Inflammatory macrophage (primary cell): ENCODE measurements at places on chromosomes 11 and 22.

- DNase-seq, result no peak
Observed at GRCh38 chr11:76808996-76809395, 25.8 kb downstream of the TSKU start.

- DNase-seq, result peak; percentile 2
Observed at GRCh38 chr11:96272529-96273222, 70.3 kb downstream of the MAML2 start.

DNA sequence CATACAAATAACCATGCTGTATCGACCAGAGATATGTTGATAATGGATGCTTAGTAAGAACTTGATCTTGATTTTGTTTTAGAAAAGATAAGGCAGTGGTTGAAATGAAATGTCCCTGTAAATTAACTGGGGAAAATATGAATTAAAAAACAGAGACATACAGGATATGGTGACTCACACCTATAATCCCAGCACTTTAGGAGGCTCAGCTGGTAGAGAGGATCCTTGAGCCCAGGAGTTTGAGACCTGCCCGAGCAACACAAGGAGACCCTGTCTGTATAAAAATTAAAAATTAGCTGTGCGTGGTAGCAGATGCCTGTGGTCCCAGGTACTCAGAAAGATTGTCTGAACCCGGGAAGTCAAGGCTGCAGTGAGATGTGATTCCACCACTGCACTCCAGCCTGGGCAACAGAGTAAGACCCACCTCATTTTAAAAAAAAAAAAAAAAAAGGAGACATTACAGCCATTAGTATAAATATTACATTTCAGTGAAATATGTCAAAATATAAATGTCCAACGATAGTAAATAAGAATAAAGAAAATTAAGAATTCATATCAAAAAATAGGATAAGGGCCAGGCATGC is 4.6 kb downstream of the PICALM start:
- no peak for DNase-seq

DNA sequence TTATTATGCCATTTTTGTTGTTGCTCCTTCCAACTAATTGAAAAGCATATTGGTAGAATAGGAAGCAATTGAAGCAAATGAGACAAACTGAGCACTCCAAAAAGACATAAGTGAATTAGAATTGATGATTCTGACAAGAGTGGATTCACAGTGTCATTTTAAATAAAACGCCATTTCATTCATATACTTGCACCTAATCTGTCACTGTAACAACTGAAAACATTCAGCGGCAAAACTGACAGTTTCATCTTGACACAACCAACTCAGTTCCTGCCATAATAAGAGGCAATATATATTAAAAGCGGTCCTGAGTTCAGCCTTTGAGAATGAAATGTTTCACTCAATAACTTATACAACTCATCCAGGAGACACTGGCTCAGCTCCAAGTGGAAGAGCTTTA is 306.8 kb downstream of the CNTN5 start:
- DNase-seq, result no peak

DNA sequence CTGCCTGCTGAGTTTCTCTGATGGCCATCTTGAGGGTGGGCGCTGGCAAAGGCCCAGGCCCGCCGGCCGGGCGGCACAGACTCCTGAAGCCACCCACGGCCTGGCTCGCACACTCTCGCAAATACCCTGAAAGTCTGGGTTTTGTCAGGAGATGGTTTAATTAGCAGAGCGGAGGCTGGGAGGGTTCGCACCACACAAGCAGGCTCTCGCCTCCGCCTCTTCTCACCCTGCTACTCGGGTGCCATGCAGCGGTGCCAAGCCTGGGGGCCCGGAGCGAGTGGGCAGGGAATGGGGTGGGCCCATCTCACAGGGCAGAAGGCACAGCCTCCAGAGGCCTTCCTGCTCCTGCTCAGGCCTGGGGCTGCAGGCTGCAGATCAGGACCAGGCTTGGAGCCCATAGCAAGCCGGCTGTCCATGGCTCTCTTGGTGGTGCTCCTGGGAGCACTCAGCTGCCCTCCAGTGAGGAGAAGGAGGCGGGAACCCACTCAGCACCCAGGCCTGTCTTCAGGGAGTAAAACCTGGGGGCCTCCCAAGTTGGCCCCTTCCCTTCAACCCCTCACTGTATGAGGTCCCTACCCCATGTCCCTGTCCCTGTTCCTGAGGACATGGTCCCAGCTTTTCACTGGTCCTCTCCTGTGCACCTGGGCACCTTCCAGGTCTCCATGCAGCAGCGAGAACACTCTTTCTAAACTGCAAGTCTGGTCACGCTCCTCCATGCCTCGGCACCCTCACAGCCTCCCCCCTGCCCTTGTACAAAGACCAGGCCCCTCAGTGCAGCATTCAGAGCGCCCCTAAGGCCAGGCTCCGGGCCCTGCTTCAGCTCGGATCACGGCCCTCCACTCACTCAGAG is 62.0 kb downstream of the FLRT1 start:
- DNase-seq, result no peak

DNA sequence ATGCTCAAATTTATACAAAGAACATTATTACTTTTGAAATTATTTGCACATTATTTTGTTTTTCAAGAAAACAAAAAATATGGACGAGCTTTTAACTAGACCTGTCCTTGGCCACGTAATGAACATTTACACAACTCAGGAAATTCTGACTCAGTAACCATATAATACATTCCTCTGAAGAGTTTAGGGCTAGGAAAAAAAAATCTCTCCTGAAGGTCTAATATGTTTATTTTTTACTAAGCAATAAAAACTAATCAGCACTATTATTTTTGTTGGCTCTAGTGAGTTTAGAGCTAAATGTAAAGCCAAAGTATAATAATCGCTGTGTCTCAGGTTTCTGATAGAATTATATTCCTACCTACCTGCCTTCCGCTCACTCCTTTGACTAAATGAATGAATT is 187.5 kb downstream of the SWAP70 start:
- DNase-seq, result no peak

- peak; percentile 8 for DNase-seq
Observed at GRCh38 chr11:94774345-94774744, 6.2 kb downstream of the AMOTL1 start.

- no peak for DNase-seq
Observed at GRCh38 chr11:57566905-57567514, 462 bp downstream of the UBE2L6 start.

DNA sequence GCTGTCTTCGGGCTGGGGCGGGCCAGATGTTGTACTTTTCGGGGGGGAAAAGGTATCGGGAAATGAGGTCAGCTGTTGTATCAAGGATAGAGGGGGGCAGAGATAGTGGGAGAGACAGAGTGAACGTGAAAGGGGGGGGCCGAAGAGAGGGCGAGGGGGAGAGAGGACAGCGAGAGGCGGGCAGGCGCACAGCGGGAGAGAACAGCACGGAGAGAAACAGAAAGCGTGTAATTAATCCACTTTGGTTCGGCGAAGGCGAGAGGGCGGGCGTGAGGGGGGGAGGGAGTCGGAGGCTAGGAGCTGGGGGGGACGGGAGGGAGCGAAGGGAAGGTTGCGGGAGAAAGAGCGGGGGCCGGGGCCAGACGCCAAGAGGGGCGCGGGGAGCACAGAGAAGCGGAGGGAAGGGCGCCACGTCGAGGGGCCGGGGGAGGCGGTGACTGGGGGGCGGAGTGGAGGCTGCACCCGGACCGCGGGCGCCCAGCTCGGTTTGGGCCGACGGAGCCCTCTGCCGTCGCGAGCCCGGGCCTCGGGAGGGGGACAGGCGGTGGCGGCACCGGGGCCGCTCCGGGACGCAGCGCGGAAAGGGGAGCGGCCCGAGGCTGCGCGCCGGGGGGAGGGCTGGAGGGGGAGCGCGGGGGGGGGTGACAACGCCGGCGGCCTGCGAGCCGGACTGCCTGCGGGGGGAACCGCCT is 612 bp downstream of the IGF2 start:
- DNase-seq, result no peak

DNA sequence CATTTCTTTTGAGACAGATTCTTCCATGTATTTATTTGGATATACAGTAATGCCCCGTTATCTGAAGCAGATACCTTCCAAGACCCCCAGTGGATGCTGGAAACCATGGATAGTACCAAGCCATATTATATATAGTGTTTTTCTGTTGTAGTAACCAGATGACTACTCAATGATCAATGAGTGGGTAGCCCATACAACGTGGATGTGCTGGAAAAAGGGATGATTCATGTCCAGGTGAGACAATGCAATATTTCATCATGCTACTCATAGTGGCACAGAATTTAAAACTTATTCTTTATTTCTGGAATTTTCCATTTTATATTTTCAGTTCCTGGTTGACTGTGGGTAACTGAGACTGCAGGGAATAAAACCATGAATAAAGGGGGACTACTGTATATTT is 427.5 kb downstream of the METTL15 start:
- no peak for DNase-seq

GRCh38 chr11:57224537-57224936 is 12.5 kb downstream of the APLNR start:
- no peak for DNase-seq

DNA sequence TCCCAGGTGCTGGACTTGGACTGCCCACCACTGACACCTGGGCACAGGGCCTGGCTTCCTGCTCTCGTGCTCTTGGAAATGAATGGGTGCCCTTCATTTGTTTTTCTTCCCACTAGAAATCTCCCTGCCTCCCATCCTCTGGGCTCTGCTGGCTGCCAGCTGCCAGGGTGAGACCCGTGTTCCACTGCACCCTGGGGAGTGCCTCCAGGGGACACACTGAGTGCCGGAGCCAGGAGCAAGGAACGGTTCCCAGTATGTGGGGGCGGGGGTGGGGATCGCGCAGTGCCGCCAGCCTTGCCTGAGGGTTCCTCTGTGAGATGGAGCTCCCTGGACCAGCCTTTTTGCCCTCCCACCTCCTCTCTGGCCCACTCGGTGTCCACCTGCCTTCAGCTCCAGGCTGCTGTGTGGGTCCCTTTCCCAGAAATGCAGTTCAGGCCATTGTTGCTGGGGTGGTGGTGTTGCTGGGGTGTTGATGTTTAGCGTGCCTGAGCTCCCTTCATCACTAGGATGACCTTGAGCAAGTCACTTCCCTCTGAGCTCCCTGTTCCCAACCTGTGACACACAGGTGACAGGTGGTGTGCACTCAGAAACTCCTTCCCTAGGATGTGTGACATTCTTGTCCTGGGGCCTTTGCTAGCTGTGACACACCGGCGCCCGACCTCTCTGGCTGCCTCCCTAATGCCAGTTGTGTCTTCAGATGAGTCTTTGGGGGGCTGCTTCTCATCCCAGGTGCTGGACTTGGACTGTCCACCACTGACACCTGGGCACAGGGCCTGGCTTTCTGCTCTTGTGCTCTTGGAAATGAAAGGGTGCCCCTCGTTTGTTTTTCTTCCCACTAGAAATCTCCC is 72.1 kb downstream of the MED15 start:
- DNase-seq, result no peak

DNA sequence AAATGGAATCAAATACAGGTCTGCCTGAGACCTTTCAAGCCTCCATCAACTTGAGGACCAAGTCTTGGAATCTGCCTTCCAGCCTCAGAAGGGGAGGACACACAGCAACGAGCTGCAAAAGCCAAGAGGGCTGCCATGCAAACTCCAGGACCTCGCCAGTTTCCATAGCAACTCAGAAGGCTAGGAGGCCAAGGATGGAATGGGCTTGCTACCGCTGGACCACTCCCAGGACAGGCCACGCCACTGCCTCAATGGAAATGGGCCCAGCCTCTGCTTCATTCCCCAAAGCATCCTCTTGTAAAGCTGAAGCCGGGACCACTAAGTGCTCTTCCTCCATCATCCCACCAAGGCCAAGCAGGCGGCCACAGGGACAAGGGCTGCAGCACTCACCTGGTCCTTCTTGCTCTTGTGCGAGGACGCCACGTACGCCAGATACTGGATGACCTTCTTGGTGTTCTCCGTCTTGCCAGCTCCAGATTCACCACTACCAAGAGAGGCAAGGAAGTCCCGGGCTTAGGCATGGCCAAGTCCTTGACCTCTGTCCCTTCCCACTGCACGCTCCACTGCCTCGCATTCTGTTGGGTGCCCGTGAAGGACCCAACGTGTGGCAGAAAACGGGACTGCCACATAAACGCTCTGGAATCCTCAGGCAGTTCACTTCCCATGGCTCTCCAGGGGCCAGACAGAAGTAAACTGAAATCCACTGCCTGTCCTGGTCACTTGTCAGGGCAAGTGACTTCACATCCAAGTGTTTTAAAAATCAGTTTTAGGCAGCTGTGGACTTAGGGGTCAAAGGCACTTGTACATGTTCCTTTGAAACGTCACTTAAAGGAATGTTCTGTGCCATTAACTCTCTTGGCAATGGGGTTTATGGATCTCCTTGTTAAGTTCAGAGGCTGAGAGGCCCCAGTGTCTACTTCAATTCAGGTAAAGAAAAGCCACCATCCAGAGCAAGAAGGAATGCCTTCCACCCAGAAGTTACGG is 61.3 kb downstream of the MYH9 start:
- no peak for DNase-seq

GRCh38 chr11:36425561-36426081 is 84.5 kb downstream of the TRAF6 start:
- no peak for DNase-seq

DNA sequence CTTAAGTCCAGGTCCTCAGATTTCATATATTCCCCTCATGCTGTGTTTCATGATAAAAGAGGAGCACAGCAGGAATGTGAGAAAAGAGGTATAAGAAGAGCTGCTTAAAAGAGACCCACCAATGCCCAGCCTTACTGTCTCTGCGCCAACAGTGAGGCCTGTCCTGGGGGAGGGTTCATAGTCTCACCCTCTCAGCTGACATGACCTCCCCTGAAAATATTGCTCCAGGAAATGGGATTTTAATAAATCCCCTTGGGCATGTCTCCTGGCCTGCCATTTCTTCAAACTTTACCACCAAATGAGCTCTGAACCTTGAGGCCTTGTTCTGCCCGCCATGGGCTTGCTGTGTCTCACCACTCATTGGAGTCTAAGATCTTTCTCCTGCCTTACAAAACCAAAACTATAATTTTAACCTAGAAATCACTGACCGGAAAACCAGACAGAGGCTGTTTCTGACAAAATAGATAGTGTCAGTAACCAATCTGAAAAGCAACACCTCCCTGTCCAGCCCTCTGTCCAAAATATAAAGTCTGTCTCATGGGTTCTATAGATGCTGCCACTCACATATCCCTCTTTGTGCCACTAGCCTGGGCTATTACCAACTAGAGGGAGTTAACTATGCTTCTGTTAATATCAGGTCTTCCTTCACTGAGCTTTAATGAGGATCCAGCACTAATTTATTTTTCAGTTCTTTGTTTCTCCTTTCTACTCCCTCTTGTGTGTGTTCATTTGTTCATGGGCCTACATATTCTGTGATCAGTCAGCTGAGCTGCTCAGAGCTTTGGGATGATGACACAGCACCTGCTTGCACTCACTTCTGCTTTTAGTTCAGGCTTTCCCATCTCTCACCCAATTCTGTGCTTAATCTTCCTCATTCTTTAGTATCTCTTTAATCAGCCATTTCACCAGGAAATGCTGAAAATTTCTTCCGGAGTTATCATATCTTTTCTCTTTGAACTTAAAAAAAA is at the start of gene OR2AG2:
Gene OR2AG2, minus strand, starts transcription at position 51 of the 968 bp plus-strand sequence. CDS start 3,019 bp downstream, outside the sequence.
- DNase-seq, result peak; percentile 84

GRCh38 chr11:17986711-17987220 is 26.1 kb downstream of the SERGEF start:
- no peak for DNase-seq

GRCh38 chr11:71934213-71934612 is 5.4 kb downstream of the RNF121 start:
- peak; percentile 17 for DNase-seq

- DNase-seq, result no peak
Observed at GRCh38 chr11:8020244-8020597, 33.1 kb downstream of the EIF3F start.

GRCh38 chr11:128680906-128681305 is 13.0 kb upstream of the FLI1 start:
- no peak for DNase-seq

- DNase-seq, result no peak
Observed at GRCh38 chr11:83713708-83714107, 427.5 kb upstream of the CCDC90B start.
